SJSA1 (cell line): ENCODE measurements at places on chromosomes 12 and 14.

DNA sequence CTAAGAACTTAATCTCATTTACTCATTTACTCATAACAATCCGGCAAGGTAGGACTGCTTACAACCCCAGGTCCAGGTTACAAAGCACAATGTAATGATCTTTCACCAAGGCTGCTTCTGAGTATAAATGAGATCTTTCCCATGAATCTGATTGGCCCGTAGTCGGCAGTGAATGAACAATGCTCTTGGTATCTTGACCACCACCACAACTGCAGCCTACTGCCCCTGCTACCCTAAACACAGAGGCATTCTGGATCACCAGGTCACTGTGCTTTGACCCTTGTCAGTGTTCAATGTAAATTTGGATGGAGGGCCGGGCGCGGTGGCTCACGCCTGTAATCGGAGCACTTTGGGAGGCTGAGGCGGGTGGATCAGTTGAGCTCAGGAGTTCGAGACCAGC is 15.9 kb downstream of the FAM181A start:
- H3K27me3 ChIP-seq: no peaks in the 10 kb centered on the region
- H3K4me1 ChIP-seq: peaks cover 29% of the 10 kb centered on the region
- H3K36me3 ChIP-seq: peaks cover 15% of the 10 kb centered on the region; the same call in 1 of the 2 replicates
- no peak overlapping the region for H3K4me3 ChIP-seq
- no peak overlapping the region for H3K27ac ChIP-seq

- no peak overlapping the region for H3K4me3 ChIP-seq
- no peaks in the 10 kb centered on the region for H3K27me3 ChIP-seq
- no peak for DNase-seq
Measured at GRCh38 chr14:89870316-89870715, 84.2 kb downstream of the EFCAB11 start.

DNA sequence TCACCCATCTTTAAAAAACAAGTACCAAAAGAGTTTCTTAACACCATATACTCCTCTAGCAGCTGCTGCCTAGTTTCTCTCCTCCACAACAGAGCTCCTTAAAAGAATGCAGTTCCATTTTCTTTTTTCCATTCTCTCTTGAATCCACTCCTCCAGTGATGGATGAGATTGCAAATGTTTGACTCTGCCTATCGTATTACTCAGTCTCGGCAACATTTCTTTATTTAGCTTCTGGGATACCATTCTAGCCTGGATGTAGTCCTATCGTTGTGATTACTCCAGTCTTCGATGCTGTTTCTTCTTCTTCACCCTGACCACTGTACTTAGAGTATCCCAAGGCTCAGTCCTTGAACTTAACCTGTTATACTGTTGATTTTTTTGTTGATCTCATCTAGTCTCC is 30.8 kb downstream of the CAND1 start:
- H3K4me3 ChIP-seq: no peak overlapping the region
- no peaks in the 10 kb centered on the region for H3K4me1 ChIP-seq
- DNase-seq: no peak
- H3K27ac ChIP-seq: no peak overlapping the region
- no peaks in the 10 kb centered on the region for H3K27me3 ChIP-seq
- peaks cover 86% of the 10 kb centered on the region for H3K36me3 ChIP-seq

- no peaks in the 10 kb centered on the region for H3K4me1 ChIP-seq
- DNase-seq: no peak
- no peaks in the 10 kb centered on the region for H3K36me3 ChIP-seq
Measured at GRCh38 chr12:60020068-60020467, 424.2 kb downstream of the SLC16A7 start.

DNA sequence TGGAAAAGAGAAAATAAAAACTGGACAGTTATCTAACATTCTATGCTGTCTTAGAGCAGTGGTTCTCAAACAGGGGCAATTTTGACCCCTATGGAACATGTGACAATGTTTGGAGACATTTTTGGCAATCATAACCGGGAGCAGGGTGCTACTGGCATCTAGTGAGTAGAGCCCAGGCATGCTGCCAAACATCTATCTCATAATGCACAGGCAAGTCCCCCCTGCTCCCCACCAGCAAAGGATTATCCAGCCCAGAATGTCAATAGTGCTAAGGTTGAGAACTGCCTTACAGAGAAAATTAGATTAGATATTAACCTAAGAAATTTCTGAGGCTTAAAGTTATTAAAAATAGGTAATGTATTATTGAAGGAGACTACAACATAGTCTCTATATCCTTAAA is 22.9 kb upstream of the CATSPERB start:
- no peaks in the 10 kb centered on the region for H3K4me1 ChIP-seq
- H3K27me3 ChIP-seq: no peaks in the 10 kb centered on the region
- H3K4me3 ChIP-seq: no peak overlapping the region
- no peaks in the 10 kb centered on the region for H3K36me3 ChIP-seq
- DNase-seq: no peak
- H3K27ac ChIP-seq: no peak overlapping the region

DNA sequence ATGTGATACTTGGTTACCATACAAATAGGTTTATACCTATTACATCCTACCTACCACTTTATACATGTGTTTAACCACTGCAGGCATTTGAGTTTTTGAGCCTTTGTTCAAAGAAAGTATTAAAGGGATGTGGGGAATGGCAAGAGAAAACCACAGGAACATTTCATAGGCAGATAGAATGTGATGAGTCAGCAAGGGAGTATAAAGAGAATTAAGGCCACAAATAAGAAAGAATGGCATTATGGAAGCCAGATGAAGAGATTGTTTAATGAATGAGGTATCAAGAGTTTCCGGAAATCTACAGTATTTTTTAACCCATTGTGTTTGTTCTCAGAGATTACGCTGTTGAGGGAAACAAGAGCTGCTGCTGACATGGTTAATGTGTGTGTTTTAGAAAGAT is 66.9 kb downstream of the METTL25 start:
- no peaks in the 10 kb centered on the region for H3K27me3 ChIP-seq
- no peak overlapping the region for H3K4me3 ChIP-seq
- no peaks in the 10 kb centered on the region for H3K36me3 ChIP-seq
- peaks cover 6% of the 10 kb centered on the region; the same call in 1 of the 2 replicates for H3K4me1 ChIP-seq
- DNase-seq: peak; percentile 36

GRCh38 chr14:53888535-53889386 is 67.9 kb downstream of the BMP4 start:
- peaks cover 19% of the 10 kb centered on the region for H3K4me1 ChIP-seq
- DNase-seq: no peak
- H3K27me3 ChIP-seq: no peaks in the 10 kb centered on the region
- no peaks in the 10 kb centered on the region for H3K36me3 ChIP-seq
- H3K27ac ChIP-seq: no peak overlapping the region

DNA sequence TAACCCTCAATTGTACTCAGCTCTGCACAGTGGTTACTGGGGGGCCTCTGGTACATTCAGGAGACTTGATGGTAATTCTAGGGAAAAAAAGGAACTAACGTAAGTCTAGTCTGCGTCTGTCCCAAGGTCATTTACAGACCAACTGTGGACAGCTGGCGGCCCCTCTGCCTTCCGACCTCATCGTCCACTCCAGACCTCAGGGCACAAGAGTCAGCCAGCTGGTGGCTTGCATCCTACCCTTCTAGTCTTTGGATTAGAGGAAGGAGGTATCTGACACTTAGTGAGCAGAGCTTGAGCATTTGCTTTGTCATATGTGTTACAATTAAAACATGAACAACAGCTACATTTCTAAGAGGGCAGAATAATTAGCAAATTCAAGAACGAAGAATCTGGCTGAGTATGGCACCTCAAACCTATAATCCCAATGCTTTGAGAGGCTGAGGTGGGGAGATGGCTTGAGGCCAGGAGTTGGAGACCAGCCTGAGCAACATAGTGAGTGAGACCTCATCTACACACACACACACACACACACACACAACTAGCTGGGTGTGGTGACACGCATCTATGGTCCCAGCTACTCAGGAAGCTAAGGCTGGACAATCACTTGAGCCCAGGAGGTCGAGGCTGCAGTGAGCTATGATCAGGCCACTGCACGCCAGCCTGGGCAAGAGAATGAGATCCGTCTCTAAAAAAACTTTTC is 36.5 kb downstream of the SSH1 start:
- peaks cover 43% of the 10 kb centered on the region for H3K4me1 ChIP-seq
- peaks cover 84% of the 10 kb centered on the region for H3K36me3 ChIP-seq
- no peak for DNase-seq
- no peak overlapping the region for H3K4me3 ChIP-seq

- no peak for DNase-seq
- no peak overlapping the region for H3K4me3 ChIP-seq
- no peak overlapping the region for H3K27ac ChIP-seq
- H3K27me3 ChIP-seq: no peaks in the 10 kb centered on the region
- no peaks in the 10 kb centered on the region for H3K4me1 ChIP-seq
Measured at GRCh38 chr14:97655169-97655948, 858.2 kb downstream of the VRK1 start.

GRCh38 chr12:120584343-120585149 is 3.3 kb upstream of the POP5 start:
- DNase-seq: peak; percentile 15
- H3K4me3 ChIP-seq: peak overlapping the region; percentile 21
- H3K4me1 ChIP-seq: peaks cover 22% of the 10 kb centered on the region
- H3K27me3 ChIP-seq: peaks cover 16% of the 10 kb centered on the region; the same call in 1 of the 2 replicates

DNA sequence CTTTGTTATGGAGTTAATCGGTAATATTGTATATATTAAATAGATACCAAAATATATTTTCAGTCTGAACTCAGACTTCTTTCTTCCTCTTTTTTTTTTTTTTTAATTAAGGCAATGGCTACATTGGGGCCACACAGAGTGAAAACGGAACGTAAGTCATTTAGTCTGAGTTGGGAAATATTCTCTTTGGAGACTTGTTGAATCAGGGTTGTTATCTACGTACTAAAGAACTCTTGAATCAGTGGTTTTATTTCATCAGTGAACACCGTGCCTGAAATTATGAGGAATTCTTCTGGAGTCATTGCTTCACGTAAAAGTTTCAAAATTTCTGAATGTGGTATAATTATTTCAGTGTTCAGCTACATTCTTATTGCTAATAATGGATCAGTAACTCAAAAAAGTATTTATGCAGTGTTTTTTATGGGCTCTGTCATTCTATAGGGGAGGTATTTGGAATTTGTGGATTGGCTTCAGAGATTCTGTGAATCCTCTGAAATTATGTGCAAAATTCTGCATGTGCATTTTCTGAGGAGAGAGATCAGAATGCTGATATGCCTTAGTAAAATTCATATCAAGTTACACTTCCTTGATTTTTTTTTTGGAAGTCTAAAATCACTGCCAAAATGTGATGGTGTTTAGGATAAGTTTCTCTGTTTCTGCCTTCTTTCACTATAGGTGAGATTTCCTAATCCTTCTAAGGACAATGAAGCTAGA is 39.6 kb downstream of the BRMS1L start:
- no peak overlapping the region for H3K4me3 ChIP-seq
- H3K27ac ChIP-seq: no peak overlapping the region
- H3K27me3 ChIP-seq: no peaks in the 10 kb centered on the region
- H3K4me1 ChIP-seq: no peaks in the 10 kb centered on the region
- peaks cover 18% of the 10 kb centered on the region for H3K36me3 ChIP-seq
